CD4-positive, alpha-beta T cell treated with Interleukin-10 for 1 hour (primary cell): ENCODE measurements at places on chromosomes 5 and 9.

GRCh38 chr5:8908055-8908683 is 637.7 kb downstream of the SEMA5A start:
- DNase-seq, result no peak

- DNase-seq, result no peak
Observed at GRCh38 chr9:37410969-37411785, 11.3 kb upstream of the GRHPR start.

DNA sequence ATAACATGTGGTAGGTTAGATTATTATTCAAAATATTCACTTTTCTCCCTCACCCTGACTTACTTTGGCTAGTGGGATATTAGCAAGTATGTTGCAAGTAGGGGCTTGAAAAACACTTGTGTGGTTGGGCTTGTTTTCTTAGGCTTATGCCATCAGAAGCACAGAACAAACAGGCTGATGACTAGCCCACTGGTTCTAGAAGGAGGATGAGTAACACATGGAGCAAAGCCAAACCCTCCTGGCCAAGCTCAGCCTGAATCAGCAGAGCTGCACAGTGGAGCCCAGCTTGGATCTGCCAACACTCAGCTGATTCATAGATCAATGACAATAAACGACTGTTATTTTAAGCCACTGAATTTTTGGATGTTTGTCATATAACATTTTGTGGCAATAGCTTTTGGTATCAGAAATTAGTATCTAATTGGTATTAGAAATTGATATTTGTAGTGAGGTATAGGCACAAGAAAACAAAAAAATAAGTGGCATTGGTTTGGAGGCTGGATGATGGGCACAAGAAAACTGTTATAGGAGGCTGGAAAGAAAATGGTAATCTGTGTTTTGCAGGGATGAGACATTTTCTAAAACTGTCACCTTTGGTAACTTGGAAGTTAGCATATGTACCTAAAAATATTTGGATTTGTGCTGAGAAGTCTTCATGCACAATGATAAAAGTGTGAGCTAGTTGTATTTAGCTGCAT is 46.1 kb upstream of the ZBED3 start:
- no peak for DNase-seq

DNA sequence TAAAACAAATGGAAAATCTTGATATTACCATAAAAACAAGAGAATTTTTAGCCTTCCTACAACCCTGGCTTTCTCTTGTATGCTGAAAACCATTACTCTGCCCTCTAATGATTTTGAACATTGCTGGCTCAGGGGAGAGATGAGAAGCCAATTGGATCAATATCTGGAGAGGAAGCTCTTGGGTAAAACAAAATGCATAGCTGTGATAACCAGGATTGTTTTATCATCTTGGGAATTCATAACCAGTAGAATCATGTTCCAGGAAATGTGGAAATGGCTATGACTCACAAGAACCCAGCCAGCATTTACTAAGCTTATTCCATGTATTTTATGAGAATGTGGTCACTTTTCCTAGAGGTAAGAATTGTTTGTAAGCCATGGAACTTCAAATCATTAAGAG is 51.1 kb upstream of the CTNND2 start:
- no peak for DNase-seq

DNA sequence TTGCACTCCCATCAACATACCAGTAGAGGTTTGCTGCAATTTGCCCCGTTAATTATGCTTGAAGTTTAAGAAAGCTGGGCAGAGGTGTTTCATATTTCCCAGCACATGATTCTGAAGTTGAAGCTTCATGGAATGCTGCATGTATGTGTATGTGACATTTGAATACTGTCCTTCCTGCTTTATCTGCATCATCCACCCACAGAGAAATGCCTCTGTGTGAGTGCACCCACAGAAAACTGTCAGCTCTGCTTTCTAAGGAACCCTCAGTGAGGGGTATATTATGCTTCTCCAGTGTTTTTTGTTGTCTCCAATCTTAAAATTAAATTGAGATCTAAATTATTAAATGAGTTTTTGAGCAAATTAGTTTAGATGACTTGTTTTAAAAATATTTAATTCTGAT is 358.1 kb upstream of the PIK3R1 start:
- no peak for DNase-seq

DNA sequence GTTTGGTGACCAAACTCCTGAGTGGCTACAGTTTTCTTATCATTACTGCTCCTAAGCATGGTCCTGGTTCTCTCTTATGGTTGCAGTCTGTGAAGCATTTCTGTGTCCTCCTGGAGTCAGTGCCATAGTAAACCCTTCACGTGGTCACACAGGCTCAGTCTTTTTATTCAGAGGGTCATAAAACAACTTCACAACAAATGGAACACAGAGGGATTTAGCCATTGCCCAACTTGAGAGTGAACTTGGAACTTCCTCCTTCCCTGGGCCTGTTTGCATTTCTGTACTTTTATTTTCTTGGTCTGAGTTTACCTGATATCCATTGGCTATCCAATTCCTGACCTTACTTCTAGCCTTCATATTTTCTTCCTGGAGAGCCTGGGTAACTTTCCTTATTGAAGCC is 144.9 kb downstream of the CCDC192 start:
- no peak for DNase-seq

DNA sequence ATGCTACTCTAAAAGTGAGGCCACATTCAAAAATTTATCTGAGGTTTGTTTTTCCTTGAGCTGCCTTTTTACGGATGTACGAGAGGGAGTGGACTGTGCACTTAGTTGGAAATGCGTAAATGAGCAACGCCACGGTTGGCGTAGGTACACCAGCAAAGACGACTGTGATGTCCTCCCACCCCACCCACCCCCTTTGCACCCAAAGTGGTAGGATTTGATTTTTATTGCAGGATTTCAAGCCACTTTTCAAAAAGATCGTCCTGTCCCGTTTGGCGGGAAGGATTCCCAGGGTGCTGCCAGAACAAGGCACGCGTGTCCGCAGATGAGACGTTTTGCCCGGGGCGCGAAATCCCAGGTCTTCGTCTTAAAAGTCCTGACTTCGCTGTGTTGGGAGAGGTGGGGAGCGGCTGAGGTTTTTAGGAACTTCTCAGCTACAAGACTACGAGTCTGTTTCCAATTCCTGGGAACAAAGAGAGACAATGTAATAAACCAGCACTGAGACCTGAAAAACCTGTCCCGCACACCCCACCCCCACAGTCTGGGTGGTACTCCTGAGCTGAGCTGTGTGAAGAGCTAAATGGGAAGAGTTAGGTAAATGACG is 1.0 kb upstream of the TLE1 start:
- no peak for DNase-seq

- DNase-seq, result no peak
Observed at GRCh38 chr9:38727497-38728001, 7.6 kb upstream of the FAM240B start.

DNA sequence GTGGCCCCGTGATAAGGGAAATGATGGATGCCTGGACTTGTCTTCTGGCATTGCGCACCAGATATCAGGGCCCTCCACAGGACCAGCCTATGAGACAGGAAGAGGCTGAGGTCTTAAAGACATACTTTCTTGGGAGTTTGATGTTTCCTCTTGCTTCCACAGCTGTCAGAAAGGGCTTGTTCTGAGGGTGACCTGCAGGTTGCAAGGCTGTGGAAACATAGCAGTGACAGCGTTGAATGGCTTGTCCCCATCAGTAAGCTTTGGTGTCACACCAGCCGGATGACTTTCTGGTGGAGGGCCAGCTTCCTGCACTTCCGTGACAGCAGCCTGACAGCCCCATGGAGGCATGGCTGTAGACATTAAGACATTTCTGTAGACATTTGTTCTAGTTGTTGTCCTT is 143.2 kb downstream of the C9orf152 start:
- DNase-seq, result no peak

DNA sequence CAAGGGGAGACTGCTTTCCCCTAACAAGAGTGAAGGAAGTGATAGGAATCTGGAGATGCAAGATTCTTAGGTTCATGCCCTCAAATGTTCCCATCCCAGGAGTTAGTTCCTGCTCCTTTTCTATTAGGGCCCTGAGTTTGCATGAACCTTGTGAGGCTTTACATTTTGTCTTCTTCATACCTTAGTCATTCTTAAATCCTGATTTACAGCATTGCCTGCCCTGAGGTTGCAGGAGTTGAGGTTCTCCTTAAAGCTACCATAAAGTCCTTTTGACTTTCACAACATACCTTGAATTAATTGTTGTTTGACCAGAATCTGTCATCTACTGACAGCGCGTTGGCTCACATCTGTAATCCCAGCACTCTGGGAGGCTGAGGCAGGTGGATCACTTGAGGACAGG is 151.5 kb upstream of the ABCA1 start:
- no peak for DNase-seq

DNA sequence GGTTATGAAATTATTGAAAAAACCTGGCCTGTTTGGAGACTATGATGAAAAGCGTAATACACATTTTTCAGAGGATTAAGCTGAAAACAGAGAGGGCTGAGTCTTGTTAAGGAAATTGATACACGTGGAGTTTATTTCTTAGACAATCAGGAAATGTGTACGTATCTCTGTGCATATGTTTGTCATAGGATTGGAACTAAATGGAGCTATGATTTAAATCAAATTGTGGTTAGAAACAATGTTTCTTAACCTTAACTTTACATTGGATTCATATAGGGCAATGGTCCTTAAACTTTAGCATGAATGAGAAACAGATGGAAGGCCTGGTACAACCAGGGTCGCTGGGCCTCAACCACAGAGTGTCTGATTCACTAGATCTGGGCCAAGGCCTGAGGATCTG is 451.6 kb downstream of the CDH18 start:
- no peak for DNase-seq

GRCh38 chr5:123036391-123037103 is at the start of gene PPIC:
Gene PPIC (minus strand): TSS chr5:123036725. CDS start chr5:123036625, 100 bp downstream.
- no peak for DNase-seq

GRCh38 chr9:98249771-98250170 is 5.7 kb downstream of the TBC1D2 start:
- DNase-seq, result no peak

GRCh38 chr9:95481000-95481399 is 35.8 kb downstream of the PTCH1 start:
- DNase-seq, result no peak

DNA sequence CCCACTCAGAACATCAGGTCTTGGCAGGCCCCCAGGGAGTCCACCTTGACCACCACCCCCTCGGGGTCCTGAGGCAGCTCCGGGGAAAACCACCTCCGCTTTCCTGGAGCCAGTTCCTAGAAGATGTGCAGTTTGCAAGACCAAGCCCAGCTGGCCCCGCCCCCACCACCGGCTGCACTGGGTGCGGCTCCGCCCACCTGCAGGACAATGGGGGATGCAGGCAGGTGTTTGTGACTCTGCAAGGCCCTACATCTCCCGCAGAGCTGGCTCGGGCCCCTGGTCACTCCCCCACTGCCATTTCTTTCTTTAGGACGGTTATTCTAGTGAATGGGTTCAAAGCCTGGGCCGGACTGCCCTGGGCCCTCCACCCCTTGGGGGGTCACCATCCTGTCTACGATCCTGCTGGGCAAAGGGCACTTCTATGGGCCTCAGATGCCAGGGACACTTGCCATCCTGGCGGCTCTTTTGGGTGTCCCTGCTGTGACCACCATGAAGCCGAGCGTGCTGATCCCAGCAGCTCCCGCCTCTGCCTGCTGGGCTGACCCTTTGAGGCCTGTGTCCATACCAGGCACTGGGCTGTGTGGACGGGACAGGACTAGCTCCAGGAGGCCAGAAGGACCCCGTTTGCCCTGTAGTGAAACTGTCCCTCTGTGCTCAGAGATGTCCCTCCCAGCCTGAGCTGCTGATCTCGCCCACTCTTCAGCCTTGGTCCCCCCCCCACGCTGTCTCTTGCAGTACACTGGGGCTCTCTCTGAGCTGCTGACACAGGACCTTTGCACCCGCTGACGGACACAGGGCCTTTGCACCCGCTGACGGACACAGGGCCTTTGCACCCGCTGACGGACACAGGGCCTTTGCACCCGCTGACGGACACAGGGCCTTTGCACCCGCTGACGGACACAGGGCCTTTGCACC is 5.9 kb upstream of the NACC2 start:
- no peak for DNase-seq

DNA sequence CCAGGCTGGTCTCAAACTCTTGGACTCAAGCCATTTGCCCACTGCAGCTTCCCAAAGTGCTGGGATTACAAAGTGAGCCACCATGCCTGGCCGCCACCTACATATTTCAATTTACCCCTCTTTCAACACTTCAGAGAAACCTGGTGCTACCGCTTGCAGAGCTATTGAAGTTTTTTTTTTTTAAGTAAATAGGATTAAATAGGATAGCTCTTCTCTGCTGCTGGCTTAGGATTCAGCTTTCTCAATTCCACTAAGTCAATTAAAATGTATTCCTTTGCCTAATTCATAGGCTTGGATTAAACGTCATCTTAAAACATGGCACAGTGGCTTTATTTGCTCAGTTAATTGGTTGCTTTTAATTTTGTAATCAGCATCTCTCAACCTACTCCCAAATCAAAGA is 41.0 kb downstream of the KIAA1191 start:
- no peak for DNase-seq

- DNase-seq, result no peak
Observed at GRCh38 chr5:18797222-18797621, 1163.0 kb downstream of the TAF11L14 start.

- no peak for DNase-seq
Observed at GRCh38 chr9:132756214-132756845, 86.1 kb downstream of the GTF3C4 start.

DNA sequence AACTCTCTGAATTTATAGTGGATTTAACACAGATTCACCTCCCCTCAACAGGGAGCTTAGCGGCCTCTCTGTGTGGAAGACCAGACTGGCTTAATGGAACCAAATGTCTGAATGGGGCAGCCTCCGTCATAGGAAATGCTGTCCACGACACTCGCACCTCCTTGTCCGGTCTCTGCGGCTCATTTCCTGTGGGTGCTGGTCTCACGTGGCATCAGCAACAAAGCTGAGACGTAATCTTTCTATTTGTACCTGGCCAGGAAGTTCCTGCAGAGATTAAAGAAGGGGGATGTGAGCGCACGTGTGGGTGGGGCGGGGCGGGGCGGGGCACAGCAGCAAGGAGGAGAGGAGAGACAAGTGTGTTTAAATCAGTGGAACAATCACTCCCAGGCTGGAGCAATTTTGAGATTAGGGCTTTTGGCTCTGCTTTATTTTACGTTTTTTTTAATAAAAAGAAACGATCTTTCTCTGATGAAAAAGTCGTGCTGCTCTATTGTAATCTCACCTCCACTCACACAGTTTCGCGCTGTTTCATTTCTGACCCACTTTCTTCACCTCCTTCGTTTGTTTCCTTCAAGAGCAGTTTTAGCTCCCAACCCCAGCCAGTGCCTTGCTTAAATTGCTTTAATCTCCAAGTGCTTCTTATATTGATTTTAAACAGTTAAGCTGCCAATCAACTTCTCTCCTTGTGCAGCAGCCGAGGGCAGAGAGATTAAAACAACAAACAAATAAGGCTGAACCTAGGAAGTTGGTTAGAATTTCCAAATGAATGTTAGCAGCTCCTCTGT is 132.2 kb upstream of the ASTN2 start:
- peak; percentile 26 for DNase-seq

GRCh38 chr5:148740966-148741742 is 85.3 kb upstream of the ADRB2 start:
- DNase-seq, result peak; percentile 52
